Head of caudate nucleus (tissue), 42 donors: ENCODE measurements at places on chromosomes 3 and 15.

- DNase-seq, result no peak
These were observed 61.9 kb downstream of the CD47 start for GRCh38 chr3:108028896-108029295.

GRCh38 chr15:100050877-100051786, 290.6 kb downstream of the ADAMTS17 start:
- peak; percentile 28 for DNase-seq

- no peak for DNase-seq
These were observed 90.8 kb upstream of the PRR23E start for GRCh38 chr3:127102188-127102520.

DNA sequence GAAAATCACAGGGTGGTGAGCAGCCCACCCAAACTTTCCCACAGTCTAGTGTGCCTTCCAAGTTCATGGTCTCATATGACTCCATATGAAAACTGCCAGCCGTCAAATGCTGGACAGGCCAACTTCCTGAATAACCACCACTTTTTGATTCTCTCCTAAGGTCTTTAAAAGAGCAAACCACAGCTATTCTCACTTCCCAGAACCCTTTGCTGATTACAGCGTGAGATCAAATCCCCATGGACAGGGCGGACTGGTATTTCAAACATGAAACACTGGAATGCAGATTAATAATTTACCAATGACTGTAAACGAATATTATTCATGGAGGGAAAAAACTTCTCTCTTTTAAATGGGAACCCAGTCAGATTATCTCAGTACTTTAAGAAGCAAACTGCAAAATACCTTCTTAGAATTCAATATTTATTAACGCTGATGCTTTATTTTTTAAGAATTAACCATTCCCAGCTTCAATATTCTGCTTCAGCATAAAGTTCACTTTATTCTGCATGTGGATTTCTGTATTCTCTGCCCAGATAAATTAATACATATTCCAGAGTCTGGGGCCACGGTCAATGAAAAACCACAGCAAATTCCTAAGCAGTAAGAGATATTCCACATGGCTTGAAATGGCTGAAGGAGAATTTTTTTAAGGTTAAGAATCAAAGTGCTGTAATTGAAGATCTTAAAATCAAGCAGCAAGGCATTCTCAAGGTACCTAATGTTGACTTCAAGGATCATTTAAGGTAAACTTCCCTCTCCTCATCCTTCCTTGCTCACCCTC, 42.9 kb downstream of the MYO1E start:
- no peak for DNase-seq

DNA sequence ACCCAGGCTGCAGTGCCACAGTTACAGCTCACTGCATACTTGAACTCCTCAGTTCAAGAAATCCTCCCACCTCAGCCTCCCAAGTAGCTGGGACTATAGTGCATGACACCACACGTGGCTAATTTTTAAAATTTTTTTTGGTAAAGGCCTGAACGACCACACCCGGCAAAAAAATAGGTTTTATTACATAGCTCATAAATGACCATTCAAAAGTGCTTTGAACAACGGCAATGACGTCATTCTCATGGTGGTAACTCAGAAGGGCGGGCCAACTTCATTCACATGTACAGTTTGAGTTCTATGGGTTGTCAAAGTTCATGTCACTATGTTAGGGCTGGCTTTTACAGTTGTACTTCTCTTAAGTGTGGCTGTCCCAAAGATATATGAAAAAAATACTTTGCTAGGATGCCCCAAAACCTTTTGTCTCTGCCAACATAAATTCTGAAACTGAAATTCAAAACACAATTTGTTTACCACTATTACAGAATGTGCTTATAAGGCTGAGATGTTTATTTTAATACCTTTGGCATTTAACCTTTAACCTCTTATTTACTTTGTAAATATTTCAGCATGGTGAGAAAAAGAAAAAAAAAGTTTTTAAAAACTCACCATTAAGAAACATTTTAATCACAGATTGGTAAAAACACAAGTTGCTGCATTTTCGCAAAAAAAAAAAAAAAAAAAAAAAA, 6.2 kb downstream of the MYO1E start:
- DNase-seq, result no peak

- DNase-seq, result no peak
These were observed 1.9 kb upstream of the TRA2B start for GRCh38 chr3:185939721-185940120.

GRCh38 chr3:111418391-111418790, 123.6 kb upstream of the CD96 start:
- DNase-seq, result no peak

- DNase-seq, result no peak
These were observed 48.8 kb downstream of the UACA start for GRCh38 chr15:70714565-70714964.

DNA sequence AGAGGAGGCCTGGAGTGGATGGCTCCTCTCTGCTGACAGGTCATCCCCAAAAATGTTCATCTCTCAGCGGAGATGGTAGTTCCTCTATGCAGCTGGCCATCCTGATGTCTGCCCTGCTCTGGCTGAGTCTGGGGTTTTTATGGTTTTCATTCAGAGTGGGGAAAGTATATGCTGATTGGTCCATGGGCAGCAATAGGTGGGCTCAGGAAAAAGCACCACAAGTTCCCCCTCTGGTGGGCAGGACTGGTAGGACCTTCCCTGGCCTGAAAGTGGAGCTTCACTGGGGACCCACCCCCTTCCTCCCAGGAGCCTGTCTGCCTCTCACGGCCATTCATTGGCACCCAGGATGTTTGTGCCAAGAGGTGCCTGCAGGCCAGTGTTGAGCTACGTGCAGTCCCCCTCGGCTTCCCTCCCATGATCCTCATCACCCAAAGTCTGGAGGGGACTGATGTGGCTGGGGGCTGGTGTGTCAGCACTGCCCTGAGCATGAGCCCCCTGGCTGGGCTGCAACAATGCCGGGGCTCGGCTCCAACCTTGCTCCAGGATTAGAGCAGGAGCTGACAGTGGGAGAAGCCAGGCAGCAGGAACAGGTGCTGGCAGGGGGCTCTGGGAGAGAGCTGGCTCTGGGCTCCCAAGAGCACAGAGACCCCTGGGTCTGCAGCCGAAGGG, 13.1 kb upstream of the BLOC1S6 start:
- no peak for DNase-seq

GRCh38 chr3:46663591-46664135, 29.8 kb downstream of the ALS2CL start:
- DNase-seq, result no peak

- DNase-seq, result no peak
These were observed 130.8 kb downstream of the VPS8 start for GRCh38 chr3:184942735-184943134.

- DNase-seq, result no peak
These were observed 173.2 kb downstream of the THSD4 start for GRCh38 chr15:71288348-71288955.

DNA sequence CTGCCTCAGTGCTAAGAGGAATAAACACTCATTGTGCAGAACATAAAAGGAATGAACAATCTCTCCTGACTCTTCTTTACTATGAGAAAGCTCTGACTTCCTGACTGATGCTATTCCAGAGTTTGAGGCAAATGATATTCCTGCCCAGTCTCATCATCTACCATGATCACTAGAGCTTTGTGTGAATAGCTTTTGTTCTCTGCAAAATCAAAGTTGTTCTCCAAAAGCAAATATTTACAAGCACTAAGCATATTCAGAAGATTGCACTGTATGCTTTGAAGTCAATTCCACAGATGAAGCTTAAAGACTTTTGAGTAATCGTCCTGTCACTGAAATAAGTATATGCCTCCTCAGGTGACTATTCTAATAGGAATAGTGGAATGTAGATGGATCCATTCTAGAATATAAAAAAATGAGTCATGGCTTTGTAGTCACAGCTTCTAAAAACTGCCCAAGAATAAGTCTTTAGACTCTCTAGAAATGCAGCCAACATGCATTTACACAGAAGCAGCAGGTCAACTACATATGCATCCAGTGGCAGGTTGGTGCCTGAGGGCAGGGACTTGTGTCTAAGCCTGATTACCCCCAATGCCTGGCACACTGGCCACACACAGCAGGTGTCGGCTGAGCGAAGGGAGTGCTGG, 34.6 kb downstream of the TNFAIP8L3 start:
- no peak for DNase-seq

- DNase-seq, result no peak
These were observed 2.2 kb upstream of the MLF1 start for GRCh38 chr3:158568784-158569183.

- peak; percentile 24 for DNase-seq
These were observed 273.3 kb upstream of the ICE2 start for GRCh38 chr15:60751985-60752952.

DNA sequence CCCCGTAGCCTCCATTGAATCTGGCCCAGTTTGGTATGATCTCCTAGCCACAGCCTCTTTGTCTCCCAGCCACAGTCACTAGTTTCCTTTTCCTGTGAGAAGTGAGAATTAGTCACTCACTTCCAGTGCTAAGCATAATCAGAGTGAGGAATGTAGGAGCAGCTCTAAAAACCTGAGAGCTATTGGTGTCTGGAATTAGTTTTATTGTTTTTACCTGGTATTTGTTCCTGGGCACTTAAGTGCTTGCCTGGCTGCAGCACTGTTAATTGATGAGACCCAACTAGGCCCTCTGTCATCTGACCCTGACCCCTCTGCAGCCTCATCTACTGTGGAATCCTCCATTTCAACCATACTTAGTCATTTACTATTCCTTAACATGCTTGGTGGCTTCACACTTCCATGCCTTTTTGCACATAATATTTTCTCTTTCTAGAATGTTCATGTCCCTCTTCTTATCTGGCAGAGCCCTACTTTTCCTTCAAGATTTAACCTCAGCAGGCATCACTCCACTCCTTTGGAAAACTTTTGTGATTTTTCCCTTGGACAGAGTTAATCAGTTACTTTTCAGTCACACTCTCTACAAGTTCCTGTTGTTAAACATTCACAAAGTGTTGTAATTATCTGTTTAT, 48.8 kb downstream of the PDE8A start:
- DNase-seq, result no peak

DNA sequence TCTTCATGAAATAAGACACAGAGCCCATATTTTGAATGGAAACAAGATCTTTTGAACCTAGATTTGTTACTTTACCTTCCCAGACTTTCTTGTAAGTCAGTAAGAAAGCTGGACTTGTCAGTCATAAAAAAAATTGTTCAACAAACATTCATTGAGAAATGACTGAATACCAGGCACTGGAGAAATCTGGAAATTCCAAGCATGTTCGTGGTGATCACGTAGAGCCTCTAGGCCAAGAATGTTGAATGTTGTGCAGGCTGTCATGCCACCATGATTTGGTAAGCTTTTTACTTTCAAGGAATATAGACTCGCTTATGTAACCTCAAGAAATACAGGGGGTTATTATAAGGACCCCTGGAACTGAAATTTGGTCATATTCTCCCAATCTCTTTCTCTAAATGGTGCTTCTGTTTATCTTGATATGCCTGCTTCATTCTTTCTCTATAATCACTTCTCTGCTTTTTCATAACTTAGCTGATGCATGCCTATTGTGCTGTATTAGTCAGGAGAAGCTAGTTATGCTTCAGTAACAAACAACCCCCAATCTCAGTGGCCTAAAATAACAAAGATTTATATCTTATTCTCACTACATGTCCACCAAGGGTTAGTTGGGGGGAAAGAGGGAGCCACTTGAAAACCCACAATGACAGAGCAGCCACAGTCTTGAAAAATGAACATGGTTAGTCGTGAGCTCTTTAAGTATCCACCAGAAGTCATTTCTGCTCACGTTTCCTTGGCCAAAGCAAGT, 3.4 kb upstream of the TPM1 start:
- no peak for DNase-seq

DNA sequence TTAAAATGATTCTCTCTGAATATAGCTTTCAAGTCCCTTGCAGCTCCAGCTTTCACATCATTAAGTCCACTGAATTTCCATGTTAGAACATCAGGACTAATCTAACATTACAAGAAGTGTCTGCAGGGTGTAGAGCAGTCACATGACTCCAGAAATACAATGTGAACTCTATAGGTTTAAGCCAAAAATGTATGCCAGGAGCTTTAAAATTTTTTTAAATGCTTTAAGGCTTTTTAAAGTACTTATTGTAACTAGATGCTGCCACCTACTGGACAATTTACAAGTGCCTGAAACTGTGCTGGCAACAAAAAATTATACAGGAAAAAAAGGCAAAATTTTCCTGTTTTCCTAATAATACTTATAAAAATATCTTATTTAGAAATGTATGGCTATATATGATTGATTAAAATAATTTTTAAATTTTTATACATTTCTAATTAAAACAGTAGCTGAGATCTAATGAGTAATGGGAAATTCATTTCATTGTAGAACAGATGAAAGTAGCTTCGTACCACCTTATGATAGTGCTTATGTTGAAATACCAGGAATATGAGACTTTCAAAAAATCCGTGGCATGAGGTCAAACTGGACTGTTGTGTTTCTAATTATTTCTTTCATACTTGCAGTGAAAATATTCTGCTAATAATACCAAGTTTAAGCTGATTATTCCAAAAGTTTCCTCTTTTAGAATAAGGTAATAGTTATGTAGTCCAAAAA, 25.7 kb downstream of the FSIP1 start:
- DNase-seq, result no peak

DNA sequence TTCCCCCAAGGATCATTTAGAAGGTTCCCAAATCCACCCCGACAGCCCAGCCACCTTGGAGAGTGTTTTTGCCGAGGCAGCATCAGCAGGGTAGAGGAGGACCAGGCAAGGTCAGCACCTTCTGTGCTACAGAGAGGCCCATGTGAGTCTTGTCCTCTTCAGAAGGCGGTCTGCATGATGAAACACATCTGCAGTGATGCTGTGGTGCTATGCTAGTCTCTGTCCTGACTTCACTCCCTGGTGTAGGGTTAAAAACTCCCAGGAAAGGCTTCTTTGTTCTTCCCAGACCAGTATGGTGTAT, 87.9 kb downstream of the ITPR1 start:
- DNase-seq, result no peak

DNA sequence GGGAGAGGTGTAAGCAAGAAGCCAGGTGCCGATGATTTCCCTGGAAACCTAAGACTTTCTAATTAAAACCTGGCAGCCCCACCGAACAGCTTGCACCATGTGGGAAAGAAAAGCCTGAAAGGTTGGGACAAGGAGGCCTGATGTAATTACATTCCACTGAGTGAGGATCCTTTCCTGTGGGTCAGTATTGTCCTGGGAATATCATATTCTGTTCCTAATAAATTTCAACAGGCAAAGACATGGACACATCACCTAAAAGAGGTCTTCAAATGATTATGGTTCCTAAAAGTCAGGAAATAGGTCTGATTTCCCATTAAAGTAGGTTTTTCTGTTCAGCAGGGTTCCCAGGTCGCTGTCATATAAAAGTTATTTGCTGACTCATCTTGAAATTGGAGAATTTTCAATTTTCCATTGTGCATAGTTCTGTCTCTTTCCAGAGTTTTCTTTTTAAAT, 58.5 kb downstream of the DUT start:
- DNase-seq, result no peak

DNA sequence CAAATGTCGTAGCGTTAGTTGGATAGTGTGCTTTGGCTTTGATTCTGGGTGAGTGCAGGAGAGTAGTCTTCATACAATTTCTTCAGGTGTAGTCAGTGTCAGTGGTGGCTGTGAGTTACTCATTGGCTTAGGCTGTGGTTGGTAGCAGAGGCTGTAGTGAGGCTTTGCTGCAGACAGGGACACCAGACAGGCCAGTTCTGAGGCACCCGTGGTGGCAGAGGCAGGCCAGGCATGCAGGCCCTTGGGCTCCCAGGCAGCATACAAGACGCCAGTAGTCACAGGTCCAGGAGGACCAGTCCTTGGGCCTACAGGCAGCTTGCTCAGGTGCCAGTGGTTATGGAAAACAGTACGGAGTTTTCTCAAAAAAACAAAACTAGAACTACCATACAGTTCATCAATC, 61.3 kb downstream of the DMXL2 start:
- DNase-seq, result no peak

GRCh38 chr15:63029676-63030075, 12.9 kb upstream of the TPM1 start:
- no peak for DNase-seq

GRCh38 chr3:160661660-160662059, 15.3 kb upstream of the ARL14 start:
- DNase-seq, result no peak
